ENCODE measurements at places on chromosomes 7 and 10. TPM values are rescaled to one million over a fixed set of nuclear protein-coding genes. Genes with fewer than 3 reads are reported as not detected.
A peak's percentile ranks its signal among the peaks of the same experiment; 100 is the strongest.

Gene EVX1
- not detected for polyA plus RNA-seq

Gene HOXA11
- not detected for polyA plus RNA-seq

Gene AMPH
- polyA plus RNA-seq = 5.5 TPM

DNA sequence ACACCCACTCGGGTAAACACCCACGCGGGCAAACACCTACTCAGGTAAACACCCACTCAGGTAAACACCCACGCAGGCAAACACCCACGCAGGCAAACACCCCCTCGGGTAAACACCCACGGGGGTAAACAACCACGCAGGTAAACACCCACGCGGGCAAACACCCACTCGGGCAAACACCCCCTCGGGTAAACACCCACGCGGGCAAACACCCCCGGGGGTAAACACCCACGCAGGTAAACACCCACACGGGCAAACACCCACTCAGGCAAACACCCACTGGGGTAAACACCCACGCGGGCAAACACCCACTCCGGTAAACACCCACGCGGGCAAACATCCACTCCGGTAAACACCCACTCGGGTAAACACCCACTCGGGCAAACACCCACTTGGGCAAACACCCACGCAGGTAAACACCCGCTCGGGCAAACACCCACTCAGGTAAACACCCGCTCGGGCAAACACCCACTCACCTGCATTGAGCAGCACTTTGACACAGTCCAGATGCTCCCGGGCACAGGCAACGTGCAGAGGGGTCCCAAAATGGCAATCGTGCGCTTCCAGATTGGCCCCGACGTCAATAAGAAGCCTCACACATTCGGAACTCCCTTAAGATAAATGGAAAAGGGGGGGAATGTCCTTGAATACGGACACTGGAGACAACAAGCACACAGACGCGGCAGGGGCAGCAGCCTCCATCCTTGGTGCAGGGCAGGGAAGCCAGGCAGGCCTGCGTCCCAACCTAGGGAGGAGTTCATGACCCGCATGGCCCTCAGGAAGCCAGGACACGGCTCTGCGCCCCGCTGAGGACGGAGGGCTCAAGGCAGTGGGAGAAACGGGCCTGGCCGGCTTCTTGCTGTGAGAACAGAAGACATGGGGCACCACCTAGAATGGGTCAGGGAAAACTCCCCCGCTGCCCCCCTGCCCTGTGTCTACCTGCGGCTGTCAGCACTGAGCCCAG lies 17.6 kb downstream of the ASB13 start:
- no peak for DNase-seq

GRCh38 chr10:77188000-77188395 lies 449.6 kb downstream of the KCNMA1 start:
- DNase-seq = no peak

DNA sequence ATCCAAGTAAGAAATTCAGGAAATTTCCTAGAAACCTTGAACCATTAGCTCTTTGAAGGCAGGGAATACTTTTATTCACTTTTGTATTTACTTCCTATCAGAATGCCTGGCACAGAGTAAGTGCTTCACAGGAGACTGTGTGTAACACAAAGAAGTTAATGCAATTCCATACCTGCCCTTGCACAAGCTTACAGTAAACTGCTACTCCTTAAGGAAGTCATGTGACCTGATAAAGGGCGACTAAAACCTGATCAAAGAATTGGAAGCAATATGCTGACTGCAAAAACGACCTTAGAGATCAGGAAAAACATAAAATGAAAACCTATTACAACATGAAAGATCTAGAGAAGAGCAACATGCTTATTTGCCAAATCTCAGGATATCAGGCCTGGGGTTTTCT lies 178.2 kb upstream of the HPS1 start:
- no peak for DNase-seq

DNA sequence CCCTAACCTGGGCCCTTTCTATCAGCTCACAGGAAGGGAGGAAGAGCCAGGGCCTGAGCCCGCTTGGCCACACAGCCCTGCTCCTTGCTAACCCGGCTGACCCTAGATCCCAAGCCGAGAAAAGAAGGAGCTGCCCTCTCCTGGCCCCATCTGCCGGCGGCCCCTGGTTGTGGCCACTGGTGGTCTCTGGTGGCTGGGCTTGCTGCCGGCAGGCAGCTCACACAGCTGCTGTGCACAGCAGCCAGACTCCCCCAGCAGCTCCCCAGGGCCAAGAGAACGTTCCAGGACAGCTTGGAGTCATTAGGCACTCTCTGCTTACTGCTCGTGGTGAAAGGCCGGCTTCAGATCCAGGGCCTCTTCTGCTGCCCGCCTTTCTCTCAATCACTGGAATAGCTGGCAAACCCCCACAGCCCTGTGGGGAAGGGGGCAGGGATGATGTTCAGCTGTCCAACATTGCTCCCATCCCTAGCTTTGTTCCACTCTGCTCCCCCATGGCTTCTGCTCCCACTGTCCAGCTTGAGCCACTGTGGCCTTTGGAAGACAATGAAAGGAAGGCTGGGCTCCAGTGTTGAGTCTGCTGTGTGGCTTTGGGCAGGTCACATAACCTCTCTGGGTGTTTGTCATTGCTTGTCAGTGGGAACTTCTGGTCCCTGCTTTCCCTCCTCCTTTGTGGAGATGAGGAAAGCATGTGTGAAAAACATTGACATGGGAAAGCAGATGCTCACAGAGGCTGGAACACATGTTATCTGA lies 35.4 kb upstream of the COL13A1 start:
- DNase-seq = peak; percentile 21

GRCh38 chr7:42247301-42247700 lies 10.3 kb upstream of the GLI3 start:
- DNase-seq = no peak

DNA sequence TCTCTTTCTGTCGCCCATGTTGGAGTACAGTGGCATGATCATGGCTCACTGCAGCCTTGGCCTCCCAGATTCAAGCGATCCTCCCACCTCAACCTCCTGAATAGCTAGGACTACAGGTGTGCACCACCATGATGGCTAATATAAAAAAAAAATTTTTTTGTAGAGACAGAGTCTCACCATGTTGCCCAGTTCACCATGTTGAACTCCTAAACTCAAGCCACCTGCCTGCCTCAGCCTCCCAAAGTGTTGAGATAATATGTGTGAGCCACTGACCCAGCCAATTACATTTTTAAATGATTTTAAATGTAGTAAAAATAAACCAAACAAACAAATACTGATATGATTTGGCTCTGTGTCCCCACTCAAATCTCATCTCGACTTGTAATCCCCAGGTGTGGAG lies 101.7 kb upstream of the LEP start:
- no peak for DNase-seq

DNA sequence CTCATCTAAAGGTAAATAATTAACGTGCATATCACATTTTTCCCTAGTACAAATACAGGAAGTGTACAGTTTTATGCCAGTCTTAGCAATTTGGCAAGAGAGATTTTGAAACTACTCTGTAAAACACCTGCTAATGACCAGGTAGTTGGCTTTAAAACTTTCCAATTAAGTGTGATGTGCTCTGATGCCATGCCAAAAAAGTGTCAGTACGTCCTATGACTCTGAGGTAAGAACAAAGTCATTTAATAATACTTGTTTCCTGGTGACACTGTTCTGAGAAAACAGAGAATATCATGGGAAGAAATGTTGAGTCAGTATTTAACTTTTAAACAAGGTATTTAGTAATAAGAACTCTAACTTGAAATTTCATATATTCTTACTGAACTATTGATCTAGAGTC lies 9.6 kb downstream of the PDZD8 start:
- DNase-seq = peak; percentile 75

Data from large intestine (tissue), 12 donors.